Mesendoderm (in vitro differentiated cells): ENCODE measurements at places on chromosomes 11 and 22.

- no peaks in the 10 kb centered on the region for H3K36me3 ChIP-seq
- H3K27ac ChIP-seq: no peak overlapping the region
- peak; percentile 83 for DNase-seq
Measured at GRCh38 chr11:123246749-123247495, 51.9 kb upstream of the CLMP start.

DNA sequence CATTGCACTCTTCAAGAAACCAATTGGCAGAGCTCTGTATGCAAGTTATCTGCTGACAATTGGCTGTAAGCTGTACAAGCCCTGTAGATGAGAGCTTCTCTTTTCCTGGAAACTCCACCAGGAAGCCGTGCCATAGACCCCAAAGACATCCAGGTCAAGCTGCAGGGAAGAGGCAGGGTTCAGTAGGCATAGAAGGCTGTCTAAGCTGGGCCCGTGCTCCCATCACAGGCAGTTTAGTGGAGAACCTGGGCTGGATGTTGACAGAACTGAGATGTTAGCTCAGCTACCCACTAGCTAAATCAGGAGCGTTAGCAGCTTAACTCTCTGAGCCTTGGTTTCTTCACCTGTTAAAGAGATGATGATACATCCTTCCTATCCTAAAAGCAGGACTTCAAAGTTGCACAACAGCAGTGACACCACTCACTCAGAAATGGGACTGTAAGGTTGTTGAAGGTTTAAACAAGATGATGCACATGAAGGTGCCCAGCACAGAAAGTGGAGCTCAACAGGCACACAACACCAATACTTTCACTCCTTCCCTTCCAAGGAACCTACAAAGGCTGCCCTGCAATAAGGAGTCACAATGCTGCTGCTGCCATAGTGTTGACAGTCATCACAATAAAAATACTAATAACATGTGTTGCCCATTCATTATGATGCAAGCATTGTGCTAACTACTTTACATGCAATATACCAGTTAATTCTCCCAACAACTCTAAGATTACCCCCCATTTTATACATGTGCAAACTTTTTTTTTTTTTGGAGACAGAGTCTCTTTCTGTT is 115.4 kb downstream of the ZBTB16 start:
- DNase-seq: no peak
- no peaks in the 10 kb centered on the region for H3K27me3 ChIP-seq
- no peaks in the 10 kb centered on the region for H3K4me1 ChIP-seq
- H3K4me3 ChIP-seq: no peak overlapping the region

- DNase-seq: no peak
- no peaks in the 10 kb centered on the region for H3K4me1 ChIP-seq
- H3K36me3 ChIP-seq: no peaks in the 10 kb centered on the region
- no peak overlapping the region for H3K27ac ChIP-seq
- no peak overlapping the region for H3K4me3 ChIP-seq
Measured at GRCh38 chr11:7004482-7004881, 15.7 kb downstream of the ZNF214 start.

GRCh38 chr11:126060757-126061171 is 1.9 kb downstream of the CDON start:
- H3K27me3 ChIP-seq: no peaks in the 10 kb centered on the region
- DNase-seq: no peak
- H3K27ac ChIP-seq: no peak overlapping the region
- no peaks in the 10 kb centered on the region for H3K4me1 ChIP-seq

GRCh38 chr11:65184146-65184545 is 2.4 kb downstream of the CAPN1 start:
- H3K36me3 ChIP-seq: peaks cover 5% of the 10 kb centered on the region
- DNase-seq: peak; percentile 68
- H3K27me3 ChIP-seq: no peaks in the 10 kb centered on the region
- no peak overlapping the region for H3K4me3 ChIP-seq

DNA sequence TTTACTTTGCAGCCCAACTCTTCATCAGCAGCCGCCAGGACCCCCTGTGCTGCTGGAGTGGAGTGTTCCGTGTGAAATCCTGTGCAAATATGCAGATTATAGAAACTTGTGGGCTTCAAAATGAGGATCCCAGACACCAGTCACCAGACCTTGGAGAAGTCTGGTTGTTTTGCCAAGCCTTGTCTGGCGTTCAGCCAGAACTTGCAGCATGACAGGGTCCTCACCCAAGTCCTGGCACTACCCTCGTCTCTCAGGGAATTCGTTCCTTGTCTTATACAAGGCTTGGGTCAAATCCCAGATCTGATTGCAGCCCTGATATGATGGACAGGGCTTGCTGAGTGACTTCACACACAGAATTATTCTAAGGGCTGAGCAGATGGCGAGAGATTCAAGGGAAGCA is 18.9 kb downstream of the SHISAL1 start:
- H3K27me3 ChIP-seq: no peaks in the 10 kb centered on the region
- H3K4me1 ChIP-seq: peaks cover 5% of the 10 kb centered on the region
- DNase-seq: no peak
- no peaks in the 10 kb centered on the region for H3K36me3 ChIP-seq
- no peak overlapping the region for H3K4me3 ChIP-seq
